ENCODE measurements at places on chromosomes 3 and 15. TPM values are rescaled to one million over a fixed set of nuclear protein-coding genes. Genes with fewer than 3 reads are reported as not detected.

ASB14 gene
- polyA plus RNA-seq, result not detected

SNX22 gene
- polyA plus RNA-seq, result 2.3 TPM

TUSC7 gene
- polyA plus RNA-seq, result not detected

TMCO5A gene
- polyA plus RNA-seq, result not detected

SCN11A gene
- 0.13 TPM for polyA plus RNA-seq

RYK gene
- polyA plus RNA-seq, result 35.0 TPM

FBXW12 gene
- polyA plus RNA-seq, result not detected

CNTN3 gene
- polyA plus RNA-seq, result not detected

ARRDC4 gene
- 2.5 TPM for polyA plus RNA-seq

MOBP gene
- not detected for polyA plus RNA-seq

MCF2L2 gene
- polyA plus RNA-seq, result not detected

UCN2 gene
- polyA plus RNA-seq, result 1.5 TPM

TM4SF18 gene
- 0.15 TPM for polyA plus RNA-seq

PARP16 gene
- polyA plus RNA-seq, result 7.6 TPM

CLDN18 gene
- polyA plus RNA-seq, result not detected

RPUSD3 gene
- 48.7 TPM for polyA plus RNA-seq

CP gene
- polyA plus RNA-seq, result 863 TPM

PYGO1 gene
- polyA plus RNA-seq, result 0.94 TPM

MNS1 gene
- 0.14 TPM for polyA plus RNA-seq

AQP9 gene
- not detected for polyA plus RNA-seq

STRIT1 gene
- not detected for polyA plus RNA-seq

PLXNB1 gene
- polyA plus RNA-seq, result 179 TPM

TERC gene
- 2.9 TPM for polyA plus RNA-seq

HSPBAP1 gene
- 4.2 TPM for polyA plus RNA-seq

ROBO2 gene
- polyA plus RNA-seq, result not detected

All from HepG2 (cell line).